Thoracic aorta (tissue), 2 donors: ENCODE measurements at places on chromosomes 7 and 10.
A peak's percentile ranks its signal among the peaks of the same experiment; 100 is the strongest.

DNA sequence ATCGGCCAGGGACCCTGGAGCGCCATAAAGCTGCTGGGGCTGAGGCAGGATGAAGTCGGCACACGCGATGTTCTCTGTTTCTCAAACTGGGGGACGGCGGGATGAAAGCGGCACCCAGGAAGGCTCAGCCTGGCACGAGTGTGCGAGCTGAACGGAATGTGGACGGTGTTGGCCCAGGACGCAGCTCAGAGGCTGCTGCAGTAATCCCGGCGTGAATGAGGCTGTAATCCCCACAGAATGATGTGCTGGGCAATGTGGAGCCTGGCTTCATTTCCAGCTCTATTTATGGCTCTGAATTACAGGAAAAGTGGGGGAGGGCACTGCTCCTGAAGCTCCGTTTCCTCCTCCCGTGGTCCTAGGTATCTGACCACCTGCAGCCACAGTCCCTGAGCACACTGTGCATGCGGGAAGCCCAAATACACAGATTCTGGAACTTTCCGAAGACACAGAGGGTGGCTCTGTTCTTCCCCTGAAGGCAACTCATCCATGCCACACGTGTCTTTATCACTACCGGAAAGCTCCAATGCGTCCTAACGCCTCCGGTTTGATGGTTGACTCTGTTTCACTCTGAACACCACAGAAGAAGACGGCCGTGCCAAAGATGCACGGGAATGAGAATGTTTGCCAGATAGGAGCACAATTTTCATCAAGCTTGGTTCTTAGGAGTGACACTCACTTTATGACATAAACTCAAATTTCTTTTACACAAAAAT is 37.6 kb downstream of the KLF6 start:
- DNase-seq, result no peak

DNA sequence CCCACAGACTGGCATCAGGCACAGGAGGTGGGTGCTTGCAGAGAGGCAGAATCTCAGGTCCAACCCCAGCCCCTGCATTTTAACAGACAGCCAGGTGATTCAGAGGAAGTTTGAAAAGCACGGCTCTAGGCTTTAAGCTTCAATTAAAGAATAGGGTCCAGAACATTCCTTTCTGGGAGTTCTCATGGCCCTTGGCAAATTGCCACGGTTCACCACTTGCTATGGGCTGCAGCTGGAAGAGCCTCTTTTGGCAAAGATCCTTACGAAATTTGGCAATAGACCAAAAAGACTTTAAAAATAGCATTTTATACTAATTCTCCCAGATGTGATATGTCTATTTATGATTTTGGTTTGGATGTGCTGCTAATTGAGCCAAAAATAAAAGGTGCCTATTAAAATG is 148.1 kb downstream of the ITGA8 start:
- peak; percentile 25 for DNase-seq

DNA sequence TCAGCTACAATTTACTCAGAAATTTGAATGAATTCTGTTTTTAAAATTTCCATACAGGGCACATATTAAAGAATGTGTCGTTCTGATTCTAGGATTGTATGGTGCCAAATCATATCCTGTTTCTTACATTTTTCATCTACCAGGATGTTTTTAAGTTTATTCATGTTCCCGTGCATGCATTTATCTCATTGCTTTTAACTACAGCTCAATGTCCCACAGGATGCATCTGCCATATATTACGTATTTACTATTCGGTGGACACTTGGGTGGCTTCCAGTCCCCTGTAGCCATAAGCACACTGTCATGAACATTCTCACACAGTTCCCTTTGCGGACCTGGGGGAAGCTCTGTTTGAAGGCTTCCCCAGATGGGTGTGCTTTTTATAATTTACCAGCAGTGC is 122.3 kb downstream of the CCDC71L start:
- no peak for DNase-seq

DNA sequence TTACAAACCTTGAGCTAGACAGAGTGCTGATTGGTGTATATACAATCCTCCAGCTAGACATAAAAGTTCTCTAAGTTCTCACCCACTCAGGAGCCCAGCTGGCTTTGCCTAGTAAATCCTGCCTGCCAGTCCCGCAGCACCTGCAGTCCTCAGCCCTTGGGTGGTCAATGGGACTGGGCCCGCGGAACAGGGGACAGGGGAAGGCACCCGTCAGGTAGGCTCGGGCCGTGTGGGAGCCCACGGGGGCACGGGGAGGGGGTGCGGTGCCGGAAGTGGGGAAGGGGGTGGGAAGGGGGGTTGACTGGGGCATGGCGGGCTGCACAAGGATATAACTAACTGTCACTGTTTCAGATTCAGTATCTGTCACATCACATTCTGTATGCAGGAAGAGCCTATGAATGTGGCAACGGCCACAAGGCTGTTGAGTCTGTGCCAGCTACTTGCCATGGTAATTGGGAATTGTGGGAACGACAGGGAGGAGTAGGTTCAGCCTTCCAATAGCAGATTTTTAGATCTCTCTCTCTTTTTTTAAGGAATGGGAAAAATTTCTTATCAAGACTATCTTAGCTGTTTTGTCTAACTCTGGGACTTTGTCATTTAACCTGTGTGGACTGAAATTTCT is 205.1 kb upstream of the PLPP4 start:
- no peak for DNase-seq

- no peak for DNase-seq
These were observed 6.9 kb downstream of the PPP2R2D start for GRCh38 chr10:131907679-131908078.
